ENCODE measurements at places on chromosomes 2 and 18.
A peak's percentile ranks its signal among the peaks of the same experiment; 100 is the strongest.

- no peak for DNase-seq
Measured at GRCh38 chr2:41510108-41510507, 537.7 kb upstream of the PKDCC start.

DNA sequence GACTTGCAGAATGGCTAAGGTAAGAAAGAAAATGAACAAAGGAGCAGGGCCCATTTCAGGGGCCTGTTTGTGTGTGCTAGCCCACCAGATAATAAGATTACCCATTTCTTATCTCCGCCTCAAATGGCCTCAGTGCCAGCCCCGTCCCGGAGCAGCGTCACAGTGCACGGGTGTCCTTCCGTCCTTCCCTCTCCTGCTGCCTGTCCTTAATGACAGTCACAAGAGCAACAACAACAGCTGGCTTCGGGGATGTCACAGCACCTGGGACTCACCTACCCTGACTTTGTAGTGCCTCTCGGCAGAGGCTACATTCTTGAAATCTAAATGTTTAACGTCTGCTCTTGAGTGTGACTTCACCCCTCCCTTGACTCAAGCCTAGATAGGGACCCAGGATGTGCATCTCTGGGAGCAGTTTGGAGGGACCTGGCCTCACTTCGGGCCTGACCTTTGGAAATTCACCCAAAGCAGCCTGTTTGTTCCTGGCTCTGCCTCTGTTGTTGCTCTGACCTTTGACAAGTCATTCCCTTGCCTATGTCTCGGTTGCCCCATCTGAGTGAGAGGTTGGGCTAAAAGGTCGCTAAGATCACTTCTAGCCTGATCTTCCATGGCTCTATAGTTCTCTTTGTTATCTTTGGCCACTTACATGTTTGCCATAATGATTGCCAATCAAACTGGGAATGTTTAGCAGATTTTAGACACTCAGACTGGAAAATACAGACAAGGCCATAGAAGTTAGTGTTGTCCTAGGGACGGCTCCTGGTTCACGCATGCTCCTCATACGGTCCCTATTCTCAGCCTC is 122.5 kb downstream of the KLHL29 start:
- DNase-seq, result no peak

GRCh38 chr2:202373490-202373889 is 2.6 kb upstream of the BMPR2 start:
- no peak for DNase-seq

DNA sequence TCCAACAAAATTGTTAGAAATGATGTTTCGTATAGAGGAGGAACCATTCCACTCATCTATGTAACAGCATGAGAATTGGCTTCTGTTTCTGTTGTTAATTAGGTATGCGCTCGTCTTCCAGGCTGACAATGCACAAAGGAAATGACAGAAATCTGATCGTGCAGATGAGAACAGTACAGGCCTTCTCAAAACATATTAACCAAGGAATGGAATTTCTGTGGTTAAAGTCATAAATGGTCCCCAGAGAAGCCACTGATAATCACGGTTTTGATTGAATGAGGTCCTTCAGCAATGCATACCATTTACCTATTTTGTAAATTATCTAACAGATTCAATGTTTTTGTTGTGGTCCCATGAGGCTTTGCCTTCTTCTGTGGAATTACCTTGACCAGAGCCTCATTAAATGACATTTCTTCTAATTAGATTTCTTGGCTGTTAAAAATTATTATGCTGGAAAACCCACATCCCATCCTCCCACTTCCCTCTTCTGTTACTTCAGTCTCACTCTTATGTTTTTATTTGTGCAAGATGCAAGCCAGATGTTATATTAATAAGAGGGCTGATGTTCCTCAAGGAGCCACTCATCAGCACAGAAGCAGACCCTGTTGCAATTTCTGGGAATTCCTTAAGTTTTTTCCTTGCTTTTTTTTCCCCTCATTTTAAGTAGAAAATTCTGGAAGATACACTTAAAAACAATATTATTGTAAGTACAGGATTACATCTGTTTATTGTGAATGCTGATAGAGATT is 395.8 kb downstream of the PID1 start:
- DNase-seq, result no peak

DNA sequence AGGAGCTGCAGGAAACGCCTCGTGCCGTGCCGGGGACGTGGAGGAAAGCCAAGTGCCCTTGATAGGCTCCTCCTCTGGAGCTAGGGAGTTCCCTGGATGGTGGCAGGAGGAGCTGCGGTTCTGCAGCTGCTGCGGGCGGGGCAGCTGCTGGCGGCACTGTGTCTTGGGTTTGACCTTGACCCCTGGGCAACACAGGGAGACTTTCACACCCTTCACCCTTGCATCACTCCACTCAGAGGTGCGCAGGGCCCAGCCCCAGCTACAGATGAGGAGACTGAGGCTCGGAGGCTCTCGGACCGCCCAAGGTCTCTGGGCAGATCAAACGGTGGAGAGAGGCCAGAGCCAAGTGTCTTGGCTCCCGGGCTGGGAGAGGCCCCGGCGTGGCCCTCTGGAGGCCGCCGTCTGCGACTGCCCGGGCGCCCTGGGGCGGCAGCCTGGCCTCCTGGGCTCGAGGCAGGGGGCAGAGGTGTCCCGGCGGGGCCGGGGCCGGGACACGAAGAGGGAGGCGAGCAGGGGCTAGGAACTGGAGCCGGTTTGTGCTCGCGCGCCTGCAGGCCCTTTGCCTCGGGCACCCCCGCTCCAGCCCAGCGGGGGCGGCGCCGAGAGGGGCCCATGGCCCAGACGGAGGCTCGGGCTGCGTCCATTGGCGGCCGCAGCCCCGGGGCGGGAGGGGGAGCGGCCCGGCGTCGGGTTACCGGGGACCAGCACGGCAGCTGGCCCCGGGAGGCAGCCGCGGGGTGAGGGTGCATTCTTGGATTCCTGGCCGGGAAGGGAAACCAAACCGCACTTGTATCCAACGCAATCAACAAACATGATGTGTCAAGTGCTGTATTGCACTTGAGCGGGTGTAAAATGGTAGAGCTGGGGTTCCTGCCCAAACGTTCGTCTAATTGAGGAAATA is 129.6 kb upstream of the SLC1A4 start:
- DNase-seq, result no peak

DNA sequence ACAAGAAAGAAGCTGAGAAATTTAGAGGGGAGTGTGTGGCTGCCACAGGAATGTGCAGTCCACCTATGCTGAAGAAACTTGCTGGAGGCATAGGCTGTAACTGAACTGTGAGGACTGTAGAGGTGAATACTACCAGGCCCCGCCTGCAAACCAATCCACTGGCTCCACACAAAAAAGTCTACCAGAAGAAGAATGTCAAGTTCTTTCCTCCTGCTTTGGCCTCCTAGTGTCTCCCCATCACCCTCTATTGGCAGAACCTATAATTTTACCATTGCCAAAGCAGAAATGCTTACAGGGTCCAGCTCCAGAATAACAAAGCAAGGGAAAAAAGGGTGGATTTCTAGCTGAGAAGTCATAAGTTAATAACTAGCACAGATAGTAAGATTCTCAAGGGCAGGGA is 5.9 kb upstream of the ATP5MC3 start:
- no peak for DNase-seq

DNA sequence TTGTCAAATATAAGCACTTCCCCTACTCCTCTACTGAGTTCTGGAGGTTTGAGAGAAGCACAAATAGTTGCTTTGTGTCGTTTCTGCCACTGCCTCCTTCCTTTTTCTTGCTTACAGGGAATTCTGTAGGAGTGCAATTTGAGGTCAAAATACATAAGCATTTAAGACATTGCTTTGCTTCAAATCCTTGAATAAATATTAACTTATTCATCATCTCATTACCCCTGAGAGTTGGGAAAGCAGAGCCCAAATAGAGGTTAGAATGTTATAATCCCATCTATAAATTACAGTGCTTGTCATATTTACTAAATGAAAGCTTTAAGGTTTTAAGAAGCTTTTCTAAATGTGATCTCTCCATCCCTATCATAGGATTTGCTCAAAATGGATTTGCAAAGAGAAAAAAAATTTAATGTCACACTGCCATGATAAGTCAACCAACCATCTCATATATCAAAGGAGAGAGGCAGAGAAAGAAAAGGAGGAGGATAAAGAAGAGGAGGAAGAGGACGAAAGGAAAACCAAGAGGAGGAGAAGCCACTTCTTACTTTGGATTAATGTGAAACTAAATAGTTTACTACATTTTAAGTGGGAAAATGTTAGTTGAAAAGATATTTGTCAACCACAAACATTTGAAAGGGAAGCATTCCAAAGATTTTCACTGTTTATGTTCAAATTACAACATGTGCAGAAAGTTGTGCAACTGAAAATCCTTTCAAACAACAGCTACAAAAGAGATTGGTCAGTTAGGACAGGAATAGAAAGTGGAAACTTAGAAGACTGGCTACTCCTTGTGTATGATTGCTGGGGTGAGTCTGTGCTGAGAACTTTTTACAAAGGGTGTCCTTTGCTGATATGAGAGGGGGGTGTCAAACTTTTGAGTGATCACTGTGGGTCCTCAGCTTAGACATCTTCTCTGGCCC is 277.3 kb upstream of the FN1 start:
- no peak for DNase-seq

DNA sequence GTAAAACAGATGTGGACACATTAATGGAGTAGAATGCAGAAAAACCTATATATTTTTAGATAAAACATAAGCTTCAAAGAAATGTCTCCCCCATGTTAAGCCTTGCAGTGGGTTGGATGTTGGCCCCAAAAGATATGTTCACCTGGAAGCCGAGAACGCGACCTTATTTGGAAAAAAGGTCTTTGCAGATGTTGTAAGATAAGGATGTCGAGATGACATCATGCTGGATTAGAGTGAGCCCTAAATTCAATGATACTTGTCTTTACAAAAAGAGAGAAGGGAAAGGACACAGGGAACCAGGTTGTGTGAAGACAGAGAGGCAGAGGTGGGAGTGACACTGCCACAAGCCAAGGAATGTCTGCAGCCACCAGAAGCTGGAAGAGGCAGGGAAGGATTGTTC is 3.1 kb upstream of the NCK2 start:
- DNase-seq, result no peak

DNA sequence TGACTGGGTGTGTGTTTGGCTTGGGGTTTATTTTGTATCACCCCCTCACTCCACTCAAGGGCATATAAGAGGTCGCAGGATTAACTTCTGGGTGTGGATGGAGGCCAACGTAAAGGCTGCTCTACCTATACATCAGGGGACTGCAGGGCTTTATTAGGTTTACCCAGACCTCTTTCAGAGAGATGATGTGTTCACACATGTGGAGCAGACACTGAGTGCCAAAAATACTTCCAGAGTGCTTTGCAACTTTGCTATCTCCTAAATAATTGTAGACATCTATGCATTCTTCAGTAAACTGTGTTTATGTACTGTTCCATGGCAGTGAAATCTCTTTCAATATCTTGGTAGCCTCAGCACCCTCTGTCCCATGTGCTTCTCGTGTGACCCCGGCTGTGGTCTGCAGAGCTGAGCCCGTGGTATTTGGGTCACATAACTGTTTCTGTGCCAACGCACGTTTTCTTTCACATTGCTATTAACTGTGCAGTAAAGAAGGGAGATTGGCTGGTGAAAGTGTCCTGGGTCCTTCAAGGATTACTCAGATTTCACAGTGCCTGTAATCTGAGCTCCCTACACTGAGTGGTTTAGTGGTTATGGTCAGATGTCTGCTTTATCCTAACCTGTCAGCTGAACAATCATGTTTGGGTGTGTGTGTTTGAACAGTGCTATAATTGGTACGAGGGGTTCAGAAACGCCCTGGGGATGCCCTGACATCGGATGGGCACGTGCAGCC is 208.1 kb downstream of the VAPA start:
- no peak for DNase-seq

DNA sequence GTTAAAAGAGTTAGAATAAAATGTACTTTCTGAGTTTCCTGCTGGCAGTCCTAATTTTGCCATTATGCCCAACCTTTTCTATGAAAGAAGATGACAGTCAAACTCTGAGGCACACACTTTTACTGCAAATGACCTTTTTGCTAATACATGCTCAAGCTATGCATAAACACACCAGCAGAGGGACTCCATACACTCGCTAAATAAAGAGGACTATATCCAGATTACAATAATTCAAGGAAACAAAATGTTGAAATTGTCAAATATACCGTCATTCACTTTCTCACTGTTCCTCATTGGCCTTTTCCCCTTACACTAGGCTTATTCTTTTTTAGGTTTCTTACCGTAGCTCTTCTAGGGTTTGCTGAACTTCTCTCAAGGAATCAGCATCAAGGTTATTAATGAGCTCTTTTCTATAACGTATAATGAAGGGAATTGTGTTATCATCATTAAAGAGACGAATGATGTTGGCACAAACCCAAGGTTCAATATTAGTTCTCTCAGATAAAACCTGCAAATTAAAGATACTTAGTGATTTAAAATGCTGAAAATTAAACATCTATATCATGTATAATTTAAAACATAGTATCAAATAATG is 25.7 kb downstream of the SRBD1 start:
- no peak for DNase-seq

GRCh38 chr2:206361407-206362045 is 81.8 kb upstream of the ADAM23 start:
- DNase-seq, result no peak

- DNase-seq, result no peak
Measured at GRCh38 chr18:9599328-9599727, 15.0 kb downstream of the PPP4R1 start.

- no peak for DNase-seq
Measured at GRCh38 chr2:100395532-100396350, 21.7 kb downstream of the CHST10 start.

- DNase-seq, result no peak
Measured at GRCh38 chr18:45589356-45590035, 25.8 kb upstream of the SLC14A2 start.

DNA sequence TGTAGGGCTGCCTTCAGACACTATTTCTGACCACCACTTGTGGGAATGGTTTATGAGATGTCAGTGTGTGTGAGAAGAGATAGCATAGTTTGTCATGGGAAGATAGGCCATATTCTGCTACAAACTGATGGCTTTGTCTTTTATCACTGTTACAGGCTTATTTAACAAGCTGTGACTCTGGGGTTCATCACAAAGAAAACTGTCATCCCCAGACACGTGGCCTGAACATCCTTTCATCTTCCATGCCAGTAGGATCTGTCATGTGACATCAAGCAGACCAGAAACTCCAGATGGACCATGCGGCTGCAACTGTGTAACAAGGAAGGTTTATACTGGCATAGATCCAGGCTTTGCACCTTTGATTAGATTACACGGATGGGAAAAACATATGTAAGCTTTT is 128.6 kb upstream of the KCNH7 start:
- DNase-seq, result no peak

DNA sequence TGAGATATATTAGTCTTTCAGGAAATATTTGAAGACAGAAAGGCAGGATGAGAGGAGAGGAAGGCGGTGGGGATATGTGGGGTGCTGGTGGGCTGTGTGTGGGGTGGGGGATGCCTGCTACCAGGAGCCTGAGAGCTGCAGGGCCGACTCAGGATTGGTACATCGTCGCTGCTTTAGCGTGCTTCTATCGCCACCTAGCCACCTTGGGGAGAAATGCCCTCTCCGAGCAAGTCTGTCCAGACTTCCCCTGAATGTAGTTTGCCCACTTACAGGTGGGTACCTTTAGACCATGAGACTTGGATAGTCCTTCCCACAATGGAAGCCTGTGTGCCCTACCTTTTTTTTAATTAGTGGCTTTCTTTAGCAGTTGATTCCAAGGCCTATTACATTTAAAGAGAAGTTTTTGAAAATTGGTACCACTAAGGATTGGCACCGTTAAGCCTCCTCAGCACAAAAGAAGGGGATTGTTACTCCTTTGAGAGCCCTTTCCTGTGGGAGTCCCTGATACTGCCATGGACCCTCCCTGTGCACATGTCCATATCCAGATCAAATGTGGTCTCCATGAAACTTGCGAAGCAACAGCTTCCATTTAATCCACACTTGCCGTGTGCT is 114.1 kb upstream of the NDUFV2 start:
- DNase-seq, result peak; percentile 49

- peak; percentile 8 for DNase-seq
Measured at GRCh38 chr2:171523088-171524017, 1.1 kb downstream of the CYBRD1 start.

GRCh38 chr2:226638576-226638975 is 161.0 kb downstream of the IRS1 start:
- no peak for DNase-seq
